ENCODE measurements at places on chromosomes 1 and 21.

DNA sequence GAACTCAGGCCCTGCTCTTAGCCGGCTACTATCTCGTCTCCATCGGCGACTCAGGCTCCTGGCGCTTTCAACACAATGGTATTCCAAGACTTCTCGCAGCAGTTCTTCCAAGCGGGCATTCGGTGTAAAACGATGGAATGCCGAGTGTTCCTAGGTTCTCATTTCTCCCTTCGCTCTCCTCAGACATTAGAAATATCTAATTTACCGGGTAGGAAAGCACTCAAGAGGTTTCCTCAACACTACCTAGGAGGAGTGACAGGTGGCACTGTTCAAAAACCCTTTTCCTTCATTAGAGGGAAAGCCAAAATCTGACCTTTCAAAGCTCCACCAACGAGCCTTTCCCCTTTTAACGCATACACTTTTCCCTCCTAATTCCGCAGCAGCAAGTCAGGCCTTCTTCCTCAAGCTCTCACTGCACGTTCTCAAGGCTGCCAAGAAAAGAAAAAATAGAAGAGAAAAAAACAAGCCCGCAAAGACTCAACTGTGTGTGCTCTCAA lies 601 bp downstream of the UBE2G2 start:
- DNase-seq, result peak; percentile 39

DNA sequence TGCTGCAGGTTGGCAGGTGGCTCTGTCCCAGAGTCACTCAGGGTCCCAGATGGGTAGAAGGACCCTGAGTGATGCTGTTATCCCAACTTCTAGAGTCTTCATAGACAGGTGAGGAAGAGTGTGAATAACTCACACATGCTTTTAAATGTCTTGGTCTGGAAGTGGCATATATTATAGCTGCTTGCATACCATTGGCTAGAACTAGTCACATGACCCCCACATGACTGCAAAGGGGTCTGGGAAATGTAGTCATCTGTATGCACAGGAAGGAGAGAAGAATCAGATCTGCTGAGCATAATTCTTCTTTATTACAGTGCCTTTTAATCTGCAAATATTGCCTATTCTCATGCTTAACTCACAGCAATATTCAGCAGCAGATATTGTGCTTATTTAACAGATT lies 28.2 kb upstream of the KLHDC7A start:
- peak; percentile 28 for DNase-seq

DNA sequence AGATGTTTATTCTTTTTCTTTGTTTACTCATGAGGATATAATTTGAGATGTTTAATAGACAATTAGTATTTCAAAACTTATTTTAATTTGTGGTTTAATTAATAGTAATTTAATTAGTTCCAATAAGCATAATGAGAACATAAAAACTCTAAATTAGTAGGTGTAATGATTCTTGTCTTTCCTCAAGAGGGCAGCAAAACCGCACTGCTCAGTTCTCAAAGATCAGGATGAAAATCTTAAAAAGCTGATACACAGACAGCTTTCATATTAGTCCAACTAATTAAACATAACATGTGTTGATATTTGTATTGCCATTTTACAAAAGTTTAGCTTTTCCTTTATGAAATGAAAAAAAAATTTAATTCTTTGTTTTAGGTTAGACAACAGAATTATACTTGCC lies 106.7 kb upstream of the C21orf91 start:
- peak; percentile 15 for DNase-seq

GRCh38 chr1:107963601-107964335 lies 1.2 kb downstream of the VAV3 start:
- DNase-seq, result peak; percentile 23

- peak; percentile 95 for DNase-seq
Measured at GRCh38 chr21:28537371-28538079, 455.2 kb downstream of the LTN1 start.
